ENCODE measurements at places on chromosomes 16 and 17. TPM values are rescaled to one million over a fixed set of nuclear protein-coding genes. Genes with fewer than 3 reads are reported as not detected.

CCDC200 gene
- not detected for total RNA-seq

EZH1 gene
- total RNA-seq = 20.4 TPM

DNAI2 gene
- total RNA-seq = 0.09 TPM

NOS2 gene
- total RNA-seq = 1.5 TPM

TTLL6 gene
- total RNA-seq = not detected

AMFR gene
- 49.1 TPM for total RNA-seq

CLDN6 gene
- 0.09 TPM for total RNA-seq

CREBBP gene
- total RNA-seq = 26.4 TPM

SOST gene
- total RNA-seq = not detected

PPL gene
- total RNA-seq = 1.1 TPM

SEPTIN12 gene
- not detected for total RNA-seq

PPY gene
- 0.18 TPM for total RNA-seq

TP53TG3F gene
- total RNA-seq = not detected

ADAD2 gene
- 0.40 TPM for total RNA-seq

CDIP1 gene
- total RNA-seq = 16.3 TPM
